Muscle of back (tissue), 13 donors: ENCODE measurements at places on chromosomes 12 and 14. TPM values are rescaled to one million over a fixed set of nuclear protein-coding genes. Genes with fewer than 3 reads are reported as not detected.

ANO2 gene
- 3.8 TPM for polyA plus RNA-seq

ZC2HC1C gene
- polyA plus RNA-seq = 0.87 TPM

APEX1 gene
- 179 TPM for polyA plus RNA-seq

SLC10A1 gene
- not detected for polyA plus RNA-seq

SMIM41 gene
- polyA plus RNA-seq = not detected

POTEM gene
- polyA plus RNA-seq = not detected

CRACR2A gene
- 2.2 TPM for polyA plus RNA-seq

PROX2 gene
- 0.08 TPM for polyA plus RNA-seq

NOXRED1 gene
- polyA plus RNA-seq = 0.17 TPM

DNA sequence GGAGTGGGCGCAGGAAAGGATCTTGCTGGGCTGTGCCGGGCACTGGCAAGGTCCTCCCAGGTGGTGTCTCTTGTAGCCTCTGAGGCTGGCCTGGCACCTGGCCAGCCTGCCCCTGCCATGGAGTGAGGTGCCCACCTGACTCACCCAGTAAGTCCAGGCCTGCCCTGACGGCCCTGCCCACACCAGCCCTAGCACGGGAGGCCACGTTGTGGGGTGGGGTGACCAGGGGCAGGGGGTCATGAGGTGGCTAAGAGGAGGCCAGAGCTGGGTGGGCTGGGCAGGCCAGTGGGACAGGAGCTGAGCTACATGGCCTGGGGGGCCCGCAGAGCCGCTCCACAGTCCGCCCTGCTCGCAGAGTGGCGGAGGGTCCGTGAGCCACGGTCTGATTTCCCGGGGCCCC, 45.4 kb downstream of the KIF26A start:
- DNase-seq = no peak

DNA sequence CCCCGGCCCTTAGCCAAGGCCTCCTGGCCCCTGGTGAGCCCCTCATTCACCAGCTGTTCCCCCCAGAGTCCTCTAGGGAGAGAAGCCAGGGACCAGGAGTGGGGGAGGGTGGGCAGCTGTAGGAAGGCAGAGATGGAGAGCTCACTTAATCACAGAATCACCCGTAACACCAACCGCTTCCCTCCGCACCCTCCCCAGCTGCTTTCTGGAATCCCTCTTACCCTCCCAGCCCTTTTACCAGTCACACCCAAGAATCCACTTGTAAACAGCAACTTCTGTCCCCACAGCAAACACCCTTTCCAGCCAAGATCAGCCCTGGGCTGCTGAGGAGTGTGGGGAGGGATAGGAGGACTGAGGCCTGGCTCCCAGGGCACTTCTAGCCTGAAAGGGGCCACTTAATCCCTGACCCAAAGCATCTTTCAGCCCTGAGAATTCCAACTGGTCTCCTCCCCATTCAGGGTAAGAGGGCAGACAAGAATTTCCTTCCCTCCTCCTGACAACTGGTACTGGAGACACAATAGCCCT, 18.8 kb downstream of the NCKAP5L start:
- DNase-seq = peak; percentile 69

- no peak for DNase-seq
Measured at GRCh38 chr14:68305738-68306137, 486.2 kb downstream of the RAD51B start.

- DNase-seq = no peak
Measured at GRCh38 chr14:33790996-33791395, 159.9 kb downstream of the EGLN3 start.

DNA sequence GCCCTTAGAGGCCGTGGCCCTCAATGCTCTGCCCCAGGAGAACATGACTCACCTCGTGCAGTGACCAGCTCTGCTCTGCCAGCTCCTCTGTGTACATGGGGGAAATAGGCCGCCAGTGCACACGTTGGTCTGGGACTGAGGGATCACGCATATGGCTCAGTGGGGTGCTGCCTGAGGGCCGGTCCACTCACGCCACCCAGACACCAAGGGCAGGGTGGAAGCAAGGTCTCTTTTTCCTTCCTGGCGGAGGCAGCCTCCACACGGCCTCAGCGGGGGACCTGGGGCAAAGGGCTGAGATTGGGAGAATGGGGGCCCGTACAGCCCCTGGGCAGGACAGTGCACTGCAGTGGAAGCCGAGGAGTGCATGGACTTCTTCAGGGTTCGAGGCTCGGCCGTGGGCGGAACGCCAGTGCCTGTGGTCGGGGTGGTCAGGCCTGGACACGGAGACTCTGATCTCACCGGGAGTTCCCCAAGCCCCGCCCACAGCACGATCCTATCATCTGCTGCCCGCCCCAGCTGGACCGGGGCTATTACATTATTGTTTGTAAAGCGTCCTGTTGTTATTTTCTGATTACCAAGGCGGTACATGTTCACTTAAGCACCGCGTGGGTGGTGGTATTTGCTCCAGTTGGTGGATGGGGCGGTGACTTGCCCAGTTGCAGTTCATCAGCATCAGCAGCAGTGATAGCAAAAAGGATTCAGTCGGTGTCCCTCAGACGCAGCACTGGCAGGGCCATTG, 38.8 kb upstream of the TDRD9 start:
- no peak for DNase-seq

DNA sequence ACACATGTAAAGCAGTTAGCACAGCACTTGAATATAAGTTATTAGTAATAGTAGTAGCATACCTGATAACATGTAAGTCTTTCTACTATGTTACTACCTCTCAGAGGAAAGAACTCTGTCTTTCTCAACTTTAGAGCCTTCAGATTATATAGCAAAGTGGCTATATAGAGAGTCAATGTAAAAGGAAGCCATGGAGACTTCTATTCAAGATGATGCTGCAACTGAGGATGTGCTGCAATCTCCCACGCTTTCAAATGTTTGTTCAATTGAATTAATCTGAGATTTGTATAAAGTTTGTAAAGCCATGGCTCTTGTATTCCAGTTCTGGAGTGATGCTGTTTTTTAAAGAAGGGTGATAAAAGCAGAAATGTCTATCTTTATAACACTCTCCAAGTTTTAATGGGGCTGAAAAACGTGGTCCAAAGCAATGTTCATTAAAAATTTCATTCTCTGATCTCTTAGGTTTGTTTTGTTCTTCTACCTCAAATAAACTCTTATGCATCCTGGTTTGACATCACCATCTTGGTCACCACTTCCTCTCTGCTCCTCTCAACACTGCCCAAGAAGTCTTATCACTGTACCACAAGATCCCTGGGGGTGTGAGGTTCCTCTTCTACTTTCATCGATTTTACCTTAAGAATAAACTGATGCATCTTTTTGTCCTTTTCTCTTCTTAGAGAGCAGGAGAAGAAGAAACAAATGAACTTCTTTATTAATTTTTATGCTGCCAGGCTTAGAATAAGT, 40.6 kb downstream of the C12orf42 start:
- DNase-seq = no peak

DNA sequence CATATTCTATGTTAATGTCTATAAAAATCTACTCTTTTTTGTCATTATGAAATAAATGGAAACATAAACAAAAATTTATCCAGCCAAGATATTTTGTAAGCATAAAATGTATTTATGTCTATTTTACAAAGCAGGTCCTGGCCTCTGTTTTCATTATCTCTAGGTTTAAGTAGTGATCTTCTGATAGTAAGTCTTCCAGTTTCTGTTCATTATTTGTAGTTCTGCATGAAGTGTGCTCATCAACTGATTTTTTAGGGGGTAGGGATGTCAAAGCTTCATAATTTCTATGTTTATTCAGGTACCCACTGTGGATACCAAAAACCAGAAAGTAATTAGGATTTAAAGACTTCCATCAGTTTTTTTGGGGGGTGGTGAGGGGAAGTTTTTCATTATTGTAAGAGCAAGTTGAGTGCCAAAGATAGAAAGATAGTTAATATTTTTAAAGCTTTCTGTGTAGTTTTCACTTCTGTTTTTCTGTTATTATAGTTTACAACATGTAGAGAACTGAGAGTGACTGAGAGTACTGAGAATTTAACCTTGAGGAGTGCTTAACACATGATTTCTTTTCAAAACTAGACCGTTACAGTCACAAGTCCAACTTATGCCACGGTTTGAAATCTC, 30.6 kb upstream of the LMO3 start:
- DNase-seq = no peak

DNA sequence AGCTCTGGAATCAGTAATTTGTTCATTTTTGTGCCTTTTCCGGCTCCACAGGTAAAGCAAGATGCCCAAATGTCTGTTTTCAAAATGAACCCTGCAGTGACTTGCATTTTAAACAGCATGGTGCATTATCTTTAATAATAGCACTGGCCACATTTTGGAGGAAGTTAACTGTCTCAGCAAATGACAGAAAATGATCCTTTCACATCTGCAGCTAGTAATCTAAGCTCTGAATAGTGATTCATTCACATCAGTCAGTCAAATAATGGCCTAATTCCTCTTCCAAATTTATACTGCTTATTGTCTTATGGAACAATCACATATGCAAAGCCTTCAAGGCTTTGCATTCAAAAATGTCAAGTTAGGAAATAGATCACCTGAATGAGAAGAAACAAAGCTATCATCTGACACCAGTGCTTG, 75.6 kb downstream of the PPM1H start:
- DNase-seq = no peak

- DNase-seq = peak; percentile 52
Measured at GRCh38 chr12:104702565-104703139, 245.9 kb downstream of the CHST11 start.

GRCh38 chr12:105164068-105164467, 56.5 kb downstream of the WASHC4 start:
- DNase-seq = no peak

GRCh38 chr12:111842556-111843396, 748 bp downstream of the MAPKAPK5 start:
- DNase-seq = no peak

DNA sequence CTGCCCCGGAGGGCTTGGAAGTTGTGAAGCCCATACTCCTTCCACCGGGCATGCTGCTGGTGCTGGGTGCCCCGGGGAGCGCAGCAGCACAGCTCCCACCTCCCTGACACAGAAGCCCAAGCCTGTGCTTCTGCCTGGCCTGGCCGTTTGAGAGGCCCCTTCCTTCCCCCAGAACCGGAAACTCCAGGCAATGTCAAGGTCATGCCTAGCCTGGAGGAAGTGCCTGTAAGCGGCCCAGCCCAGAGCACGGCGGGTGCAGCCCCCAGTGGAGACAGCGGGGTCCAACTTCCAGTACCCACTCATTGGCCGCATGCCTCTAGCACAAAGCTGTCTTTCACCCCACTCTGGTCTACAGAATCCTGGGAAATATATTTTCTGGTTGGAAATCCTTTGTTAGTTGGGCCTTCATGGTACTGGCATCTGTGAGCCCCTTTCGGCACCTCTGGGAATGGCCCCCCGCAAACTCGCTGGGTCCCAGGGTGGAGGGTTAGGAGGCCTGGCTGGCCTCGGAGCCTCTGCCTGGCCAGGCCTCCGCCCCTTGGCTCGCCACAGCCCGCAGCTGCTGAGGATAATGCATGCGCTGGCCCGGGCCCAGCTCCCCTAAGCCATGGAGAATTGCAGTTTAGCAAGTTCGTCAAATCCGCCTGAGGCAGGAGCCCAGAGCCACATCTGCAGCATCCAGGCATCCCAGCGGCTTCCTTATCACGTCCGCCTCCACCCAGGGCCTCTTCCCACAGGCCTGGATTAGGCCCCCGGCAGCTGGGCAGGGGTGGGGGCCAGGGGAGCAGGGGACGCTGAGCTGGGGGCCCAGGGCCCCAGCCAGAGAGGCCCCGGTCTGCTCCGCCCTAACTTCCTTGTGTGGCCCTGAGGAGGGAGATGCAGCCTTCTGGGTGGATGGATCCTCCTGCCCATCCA, 48.9 kb upstream of the DLK1 start:
- DNase-seq = peak; percentile 88

- DNase-seq = no peak
Measured at GRCh38 chr14:61718039-61718438, 22.7 kb downstream of the HIF1A start.

GRCh38 chr12:113239811-113240331, 18.6 kb downstream of the TPCN1 start:
- peak; percentile 78 for DNase-seq

DNA sequence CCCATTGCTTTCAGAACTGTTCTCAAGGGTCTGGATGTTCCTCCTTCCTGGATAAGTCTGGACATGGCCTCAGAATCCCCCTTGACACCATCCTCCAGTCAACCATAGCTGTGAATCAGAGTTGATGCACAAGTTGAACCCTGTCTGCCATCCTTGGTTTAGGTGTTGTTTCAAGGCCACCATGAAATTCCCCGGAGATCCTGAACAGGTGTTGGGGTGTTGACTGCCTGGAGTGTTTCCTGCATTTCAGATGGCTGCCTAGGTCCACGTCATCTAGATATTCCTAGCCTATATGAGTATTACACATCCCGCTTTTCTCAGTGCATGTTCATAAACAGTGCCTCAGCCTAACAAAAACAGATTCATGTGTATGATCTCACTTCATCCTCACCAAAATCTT, 86.7 kb upstream of the PWP1 start:
- DNase-seq = no peak

DNA sequence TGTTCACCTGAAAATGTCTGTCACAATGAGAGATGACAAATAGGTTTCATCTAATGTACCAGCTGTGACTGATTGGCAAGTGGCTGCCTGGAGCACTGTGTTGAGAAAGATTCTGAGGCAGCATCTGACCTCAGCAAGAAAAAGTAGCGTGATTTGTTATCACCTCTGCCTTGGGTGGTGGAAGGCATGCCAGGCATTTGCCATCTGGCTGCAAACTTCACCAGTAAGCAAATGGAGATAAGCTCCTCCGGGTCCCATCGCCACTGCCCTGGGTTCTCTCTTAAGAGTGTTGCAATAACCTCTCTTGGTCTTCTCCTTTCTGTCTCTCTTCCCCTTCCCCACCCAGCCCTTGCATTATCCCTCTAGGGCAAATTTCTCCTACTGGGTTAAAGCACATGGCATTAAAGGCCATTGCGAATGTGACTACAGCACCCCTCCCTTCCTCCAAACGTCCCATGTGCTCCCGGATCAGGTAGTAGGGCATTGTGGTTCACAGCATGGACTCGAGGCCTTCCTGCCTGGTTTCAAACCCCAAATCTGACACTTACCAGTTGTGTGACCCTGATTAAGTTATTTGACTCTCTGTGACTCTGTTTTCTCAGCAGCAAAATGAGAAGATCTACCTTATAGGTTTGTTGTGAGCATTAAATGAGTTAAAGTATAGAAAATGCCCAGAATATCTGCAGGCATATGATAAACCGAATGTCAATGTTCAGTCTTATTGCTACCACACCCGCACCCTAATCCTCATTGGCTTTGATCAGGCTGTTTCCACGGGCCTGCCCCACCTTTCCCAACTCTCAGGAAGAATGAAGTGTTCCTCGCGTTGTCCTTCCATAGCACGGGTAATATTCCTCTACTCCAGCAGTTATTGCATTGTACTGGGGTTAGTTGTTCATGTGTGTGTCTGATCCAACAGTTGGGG, 8.2 kb upstream of the LGALS3 start:
- no peak for DNase-seq

GRCh38 chr12:104473374-104473983, 16.7 kb downstream of the CHST11 start:
- no peak for DNase-seq

GRCh38 chr12:47910486-47910885, 5.7 kb upstream of the VDR start:
- DNase-seq = no peak
